HepG2 (cell line): ENCODE measurements at places on chromosomes 2 and 18. TPM values are rescaled to one million over a fixed set of nuclear protein-coding genes. Genes with fewer than 3 reads are reported as not detected.

GALNT3 gene
- total RNA-seq, result 0.29 TPM in 1 of 2 replicates, not detected in the other

CNRIP1 gene
- total RNA-seq, result not detected in 2 replicates

ACTR3 gene
- total RNA-seq, result 225 and 321 TPM in 2 replicates

G6PC2 gene
- not detected in 2 replicates for total RNA-seq

HOXD8 gene
- total RNA-seq, result not detected in 2 replicates

CDH2 gene
- 14.6 and 18.6 TPM in 2 replicates for total RNA-seq

CTAGE1 gene
- 0.02 TPM in 1 of 2 replicates, not detected in the other for total RNA-seq

NEU4 gene
- total RNA-seq, result 104 and 107 TPM in 2 replicates

TLX2 gene
- total RNA-seq, result 0.20 TPM in 1 of 2 replicates, not detected in the other

ADI1 gene
- total RNA-seq, result 123 and 135 TPM in 2 replicates

DSC3 gene
- total RNA-seq, result 0.21 and 0.38 TPM in 2 replicates

CRIM1 gene
- total RNA-seq, result 21.5 and 39.1 TPM in 2 replicates

HOXD12 gene
- not detected in 2 replicates for total RNA-seq

TET3 gene
- 6.8 TPM in 2 replicates for total RNA-seq
